ENCODE measurements at places on chromosomes 3 and 15. TPM values are rescaled to one million over a fixed set of nuclear protein-coding genes. Genes with fewer than 3 reads are reported as not detected.

DNA sequence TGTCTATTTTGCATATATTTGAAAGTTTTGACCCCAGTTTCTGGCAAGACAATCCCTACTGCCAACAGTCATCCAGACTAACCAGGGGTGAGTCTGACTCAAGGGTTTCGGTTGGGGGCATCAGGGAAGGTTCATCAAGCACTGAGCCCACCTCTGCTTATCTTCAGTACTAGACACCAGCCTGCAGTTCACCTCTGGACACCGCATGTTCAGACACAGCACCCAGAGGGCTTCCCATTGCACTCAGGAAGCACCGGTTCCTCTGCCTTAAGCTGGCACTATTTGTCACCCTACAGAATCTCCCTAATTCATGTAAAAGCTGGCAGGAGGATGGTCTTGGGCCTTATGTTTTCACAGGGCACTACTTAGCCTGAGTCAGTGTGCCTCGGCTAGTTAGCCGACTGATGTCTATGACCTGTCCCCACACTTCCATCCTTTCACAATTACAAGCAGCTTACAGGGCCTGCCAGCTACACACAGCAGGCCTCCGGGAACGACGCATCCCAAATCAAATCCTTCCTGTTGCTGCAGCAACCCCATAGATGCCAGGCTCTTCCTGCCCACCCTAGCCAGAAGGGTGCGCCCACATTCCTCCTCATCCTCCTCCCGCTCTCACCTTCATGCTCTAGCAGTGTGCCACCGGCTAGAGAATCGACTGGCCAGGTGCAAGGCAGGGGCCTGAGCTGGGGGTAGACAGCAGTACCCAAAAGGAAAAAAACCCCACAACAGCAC is 52.5 kb downstream of the SH3BP5 start:
- DNase-seq: no peak

DNA sequence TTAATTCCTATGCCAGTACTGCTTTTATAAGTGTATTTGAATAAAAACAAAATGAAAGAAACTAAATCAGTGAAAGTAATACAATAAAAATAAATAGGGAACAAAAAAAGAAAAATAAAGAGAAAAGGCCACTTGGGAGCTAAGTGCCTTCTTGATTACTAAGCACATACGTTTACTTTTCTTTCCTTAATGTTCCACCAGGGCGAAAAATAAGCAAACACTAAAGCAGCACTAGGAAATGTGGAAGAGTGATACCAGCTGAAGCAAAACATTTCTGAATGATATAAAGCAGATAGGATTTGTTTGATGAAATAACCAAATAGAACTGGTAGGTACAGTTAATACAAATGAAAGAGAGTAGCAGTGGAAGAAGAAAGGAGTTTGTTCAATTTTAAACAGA is 132.8 kb upstream of the ZPLD1 start:
- no peak for DNase-seq

GRCh38 chr3:414063-414462 is 217.5 kb downstream of the CHL1 start:
- no peak for DNase-seq

DNA sequence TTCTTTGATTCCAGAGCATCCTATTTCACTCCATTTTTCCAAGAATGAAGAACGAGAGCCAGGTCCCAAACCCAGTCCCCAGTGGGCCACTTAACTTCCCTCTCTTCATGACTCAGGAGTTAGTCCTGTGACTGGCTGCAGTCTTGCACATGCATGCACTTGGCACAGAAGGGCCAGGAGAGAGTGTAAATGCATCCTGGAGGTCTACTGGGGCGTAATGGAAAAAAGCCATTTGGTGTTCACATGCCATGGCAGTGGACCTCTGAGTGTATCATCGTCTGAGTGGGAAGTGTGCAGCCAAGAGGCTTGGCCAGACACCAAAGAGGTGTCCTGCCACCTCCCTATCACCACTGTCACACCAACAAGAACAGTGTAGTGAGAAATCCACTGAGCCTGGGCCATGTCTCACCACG is 15.1 kb upstream of the RFTN1 start:
- DNase-seq: no peak

- no peak for DNase-seq
These were observed 13.2 kb downstream of the HPS3 start for GRCh38 chr3:149142682-149143081.

GRCh38 chr3:160010578-160010977 is 21.9 kb downstream of the IL12A start:
- no peak for DNase-seq

DNA sequence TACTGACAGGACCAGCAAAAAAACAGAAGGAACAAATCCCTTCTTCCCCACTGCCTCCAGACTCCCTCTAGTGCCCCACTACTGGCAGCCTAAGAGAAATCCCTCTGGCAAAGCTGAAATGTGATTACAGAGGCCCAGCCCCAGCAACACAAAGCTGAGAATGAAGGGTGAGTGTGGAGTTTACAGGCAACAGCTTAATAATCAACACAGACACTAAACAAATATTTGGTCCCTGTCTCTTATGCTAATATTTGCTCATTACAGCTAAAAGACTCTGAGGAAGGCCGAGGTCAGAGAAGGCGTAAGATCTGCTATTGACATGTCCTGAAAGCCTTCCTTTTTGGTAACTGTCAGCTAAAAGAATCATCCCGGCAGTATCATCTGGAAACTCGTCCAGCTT is 308.5 kb upstream of the RASGRP1 start:
- no peak for DNase-seq

DNA sequence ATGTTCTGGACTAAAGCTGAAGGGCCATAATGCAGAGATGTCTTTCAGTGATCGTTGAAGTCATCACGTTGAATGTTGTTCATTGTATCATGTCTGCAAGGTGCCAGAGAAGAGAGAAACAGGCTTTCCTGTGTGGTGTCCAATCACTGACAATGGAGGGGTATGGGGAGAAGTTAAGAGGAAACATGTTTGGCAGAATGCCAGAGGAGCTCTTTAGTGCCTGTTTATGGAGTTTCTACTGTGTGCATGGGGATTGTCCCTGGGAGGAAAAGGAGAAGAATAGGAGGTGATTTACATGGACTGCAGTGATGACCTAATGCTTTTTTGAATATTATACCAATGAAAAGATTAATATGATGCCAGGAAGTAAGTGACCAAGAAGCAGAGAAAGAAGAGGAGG is 11.7 kb downstream of the SCAANT1 start:
- no peak for DNase-seq

GRCh38 chr3:38264353-38264771 is 1.2 kb upstream of the SLC22A13 start:
- no peak for DNase-seq

GRCh38 chr3:29441422-29441821 is 160.6 kb downstream of the RBMS3 start:
- DNase-seq: no peak

DNA sequence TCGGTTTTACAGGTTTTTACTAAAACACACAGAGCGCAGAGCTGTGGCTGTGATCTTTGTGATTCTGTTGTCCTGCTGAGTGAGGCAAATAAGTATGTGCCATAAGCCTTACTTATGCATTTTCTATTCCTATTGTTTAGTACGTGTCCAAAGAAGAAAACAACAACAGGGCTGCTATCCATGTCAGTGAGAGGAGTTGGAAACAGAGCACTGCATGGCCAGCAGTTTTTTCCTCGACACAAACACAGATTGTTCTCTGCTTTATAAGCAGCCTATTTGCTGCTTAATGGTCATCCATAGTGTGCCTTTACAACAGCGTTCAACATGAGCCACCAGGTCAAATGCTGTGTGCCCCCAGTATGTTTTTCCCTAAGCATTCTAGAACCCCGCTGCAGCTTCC is 79.8 kb downstream of the SHQ1 start:
- no peak for DNase-seq

Gene NTRK3
- 7.2 TPM for total RNA-seq

Gene FBXO22
- 12.9 TPM for total RNA-seq

Gene SLC22A13
- total RNA-seq: 0.30 TPM

Gene FSIP1
- total RNA-seq: 0.89 TPM

Gene NR2E3
- total RNA-seq: 0.79 TPM
